NCI-H146 (cell line): ENCODE measurements at places on chromosomes 4 and X.
A peak's percentile ranks its signal among the peaks of the same experiment; 100 is the strongest.

GRCh38 chrX:27583976-27584375, 6.2 kb upstream of the DCAF8L2 start:
- no peak for DNase-seq

GRCh38 chrX:100913111-100913510, 15.6 kb downstream of the XKRX start:
- no peak for DNase-seq

DNA sequence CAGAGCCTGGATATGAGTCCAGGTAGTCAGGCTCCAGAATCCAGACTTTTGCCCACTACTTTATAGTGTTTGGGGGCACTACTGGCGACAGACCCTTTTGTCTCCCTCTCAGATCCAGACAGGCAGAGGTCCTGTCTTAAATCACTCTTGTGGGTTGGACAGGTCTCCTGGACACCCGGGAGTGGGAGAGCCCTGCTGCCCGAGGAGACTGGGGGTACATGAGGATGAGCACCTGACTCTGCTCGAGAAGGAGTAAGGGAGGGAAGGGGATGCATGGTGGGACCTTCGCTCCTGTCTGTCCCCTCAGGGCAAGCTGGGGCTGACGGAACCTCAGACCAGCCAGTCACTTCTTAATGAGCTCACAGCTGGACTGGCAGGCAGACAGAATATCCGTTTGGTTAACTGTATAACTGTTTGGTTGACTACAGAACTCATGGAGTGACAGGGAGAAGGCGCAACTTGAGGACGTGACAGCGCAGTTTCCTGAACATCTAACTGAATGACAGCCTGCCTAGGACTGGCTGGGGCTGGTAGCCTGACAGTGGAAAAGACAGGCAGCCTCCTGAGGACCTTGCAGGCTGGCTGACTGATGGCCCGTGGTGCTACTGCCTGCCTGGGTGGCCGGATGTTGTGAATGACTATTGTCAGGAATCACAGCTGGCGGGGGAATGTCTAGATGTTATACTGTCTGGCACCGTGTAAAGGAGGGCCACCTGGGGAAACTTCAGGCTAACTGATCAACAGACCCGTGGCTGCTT, 1.6 kb upstream of the SUV39H1 start:
- peak; percentile 42 for DNase-seq

DNA sequence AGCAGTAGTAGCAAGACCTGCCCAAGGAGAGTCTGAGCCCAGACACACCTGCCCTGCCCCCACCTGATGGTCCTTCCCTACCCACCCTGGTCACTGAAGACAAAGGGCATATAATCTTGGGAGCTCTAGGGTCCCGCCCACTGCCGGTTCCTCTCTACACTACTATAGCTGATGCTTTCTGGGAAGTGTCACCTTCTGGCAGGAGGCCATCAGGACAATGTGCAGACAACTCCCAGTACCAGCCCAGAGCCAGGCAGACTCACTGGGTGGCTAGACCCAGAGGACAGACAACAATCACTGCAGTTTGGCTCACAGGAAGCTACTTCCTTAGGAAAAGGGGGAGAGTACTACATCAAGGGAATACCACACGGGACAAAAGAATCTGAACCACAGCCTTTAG, 312.7 kb downstream of the SPRY1 start:
- no peak for DNase-seq

DNA sequence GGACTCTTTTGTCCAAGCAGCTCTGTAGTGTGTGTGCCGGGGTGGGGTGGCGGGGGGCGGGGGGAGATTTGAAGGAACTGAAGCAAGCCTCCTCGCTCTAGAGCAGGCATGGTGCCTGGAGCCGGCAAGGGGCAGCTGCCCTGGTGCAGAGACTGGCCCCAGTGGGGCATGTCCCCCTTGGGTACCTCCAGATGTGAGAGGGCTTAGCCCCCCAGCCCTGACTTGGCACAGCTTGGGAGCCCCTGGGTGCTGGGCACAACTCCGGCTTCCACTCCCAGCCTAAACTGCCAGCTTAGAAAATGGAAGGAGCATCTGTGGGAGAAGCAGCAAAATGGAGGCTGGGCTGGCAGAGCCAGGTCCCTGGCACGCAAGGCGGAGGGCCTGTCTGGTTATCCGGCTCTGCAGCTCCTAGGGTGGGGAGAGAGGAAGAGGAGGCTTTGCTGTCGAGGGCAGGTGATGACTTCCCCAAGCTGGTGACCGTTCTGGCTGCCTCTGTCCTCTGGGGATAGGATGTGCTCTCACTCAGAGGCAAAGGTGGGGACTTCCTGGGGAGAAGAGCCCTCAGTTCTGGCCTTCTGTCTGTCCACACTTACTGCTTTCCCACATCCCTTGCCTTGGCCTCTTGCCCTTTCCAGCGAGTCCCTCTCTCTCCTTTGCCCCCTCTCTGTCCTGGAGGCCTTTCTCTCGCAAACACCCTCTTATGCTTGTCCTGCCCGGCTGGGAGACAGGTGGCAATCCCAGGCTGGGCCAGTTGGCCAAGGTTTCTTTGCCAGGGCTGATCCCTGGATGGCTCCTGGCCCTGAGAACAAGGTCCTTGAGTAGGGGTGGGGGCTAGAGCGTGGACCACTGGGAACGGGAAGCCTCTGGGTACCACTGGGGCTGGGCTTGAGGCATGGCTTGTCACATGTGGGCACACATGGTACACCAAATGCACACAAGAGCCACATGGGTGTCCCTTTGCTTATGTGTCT, 2.0 kb downstream of the DLG3 start:
- DNase-seq = no peak

DNA sequence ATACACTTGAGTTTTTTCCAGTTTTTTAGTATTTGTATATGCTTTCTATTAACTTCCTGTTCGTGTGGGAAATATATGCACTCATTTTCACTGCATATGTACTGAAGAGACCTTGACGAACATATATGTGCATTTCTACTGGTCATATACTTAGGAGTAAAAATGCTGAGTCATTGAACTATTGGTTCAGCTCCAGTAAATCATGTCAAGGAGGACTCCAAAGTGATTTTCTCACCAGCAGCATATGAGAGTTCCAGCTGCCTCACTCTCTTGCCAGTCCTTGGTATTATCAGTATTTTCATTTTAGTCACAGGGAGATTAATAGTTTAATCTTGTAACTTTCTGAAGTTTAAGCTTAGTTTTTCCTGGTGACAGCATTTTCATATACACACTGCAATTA, 2750.2 kb downstream of the ARAP2 start:
- DNase-seq = no peak

DNA sequence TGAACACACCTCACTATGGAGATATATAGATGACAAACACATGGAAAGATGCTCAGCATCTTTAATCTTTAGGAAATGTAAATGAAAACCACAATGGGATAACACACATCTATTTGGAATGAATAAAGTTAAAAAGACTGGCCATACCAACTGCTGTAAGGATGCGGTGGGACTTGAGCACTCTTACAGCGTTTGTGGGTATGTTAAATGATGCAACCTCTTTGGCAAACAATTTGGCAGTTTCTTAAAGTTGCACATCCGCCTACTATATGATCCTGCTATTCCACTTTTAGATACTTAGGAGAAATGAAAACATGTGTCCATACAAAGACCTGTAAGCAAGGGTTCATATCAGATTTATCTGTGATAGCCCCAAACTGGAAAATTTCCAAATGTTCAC, 50.7 kb downstream of the MRPL1 start:
- DNase-seq = no peak

GRCh38 chr4:151624626-151625565, 135.9 kb downstream of the GATB start:
- peak; percentile 65 for DNase-seq

DNA sequence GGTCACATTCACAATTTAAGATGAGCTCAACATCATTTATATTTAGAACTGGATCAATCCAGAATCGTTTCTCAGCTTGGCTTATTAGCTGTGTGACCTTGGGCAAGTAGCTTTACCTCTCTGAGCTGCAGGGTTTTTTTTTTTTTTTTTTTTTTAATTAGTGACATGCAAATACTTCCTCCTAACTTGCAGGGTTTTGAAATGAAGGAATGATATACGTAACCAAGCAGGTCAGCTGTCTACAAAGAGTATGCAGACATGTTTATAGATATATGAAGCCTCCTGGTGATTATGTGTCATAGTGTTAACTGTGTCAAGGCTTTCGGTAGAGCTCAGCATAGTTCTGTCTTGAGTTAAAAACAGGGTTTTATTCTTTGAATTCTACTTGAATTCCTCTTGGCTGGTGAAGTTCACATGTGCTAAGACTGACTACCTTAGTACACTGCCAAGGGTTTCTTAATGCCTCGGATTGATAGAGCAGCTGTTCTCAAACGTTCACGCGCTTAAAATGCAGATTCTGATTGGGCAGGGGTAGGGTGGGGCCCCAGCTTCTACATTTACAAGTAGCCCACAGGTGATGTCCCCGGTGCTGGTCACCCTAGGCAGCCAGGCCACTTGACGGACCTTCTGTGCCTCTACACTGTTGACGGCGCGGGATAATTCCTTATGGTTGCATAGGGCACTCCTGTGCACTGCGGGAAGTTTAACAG, 654 bp upstream of the STS start:
- DNase-seq = no peak

GRCh38 chrX:100658941-100659381, 15.0 kb downstream of the SRPX2 start:
- no peak for DNase-seq

- no peak for DNase-seq
These were observed 113.9 kb downstream of the GPR143 start for GRCh38 chrX:9651737-9652136.

DNA sequence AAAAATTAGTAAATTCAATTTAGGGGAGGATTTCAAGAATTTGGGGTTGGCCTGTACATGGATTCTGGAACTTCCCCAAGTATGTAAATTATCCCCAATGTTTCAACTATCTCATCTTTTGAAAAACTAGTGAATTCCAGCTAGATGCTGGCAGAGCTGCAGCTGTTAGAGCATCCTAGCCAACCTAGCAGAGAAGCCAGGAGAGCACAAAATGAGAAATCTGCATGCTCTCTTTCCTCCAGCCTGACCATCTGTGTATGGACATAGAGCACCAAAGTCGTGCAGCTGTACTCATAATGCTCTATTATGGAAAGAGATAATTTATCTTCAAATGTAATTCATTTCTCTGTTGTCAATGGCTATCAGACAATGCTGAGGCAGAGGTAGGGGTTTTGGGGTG, 1217.7 kb downstream of the PCDH19 start:
- no peak for DNase-seq

DNA sequence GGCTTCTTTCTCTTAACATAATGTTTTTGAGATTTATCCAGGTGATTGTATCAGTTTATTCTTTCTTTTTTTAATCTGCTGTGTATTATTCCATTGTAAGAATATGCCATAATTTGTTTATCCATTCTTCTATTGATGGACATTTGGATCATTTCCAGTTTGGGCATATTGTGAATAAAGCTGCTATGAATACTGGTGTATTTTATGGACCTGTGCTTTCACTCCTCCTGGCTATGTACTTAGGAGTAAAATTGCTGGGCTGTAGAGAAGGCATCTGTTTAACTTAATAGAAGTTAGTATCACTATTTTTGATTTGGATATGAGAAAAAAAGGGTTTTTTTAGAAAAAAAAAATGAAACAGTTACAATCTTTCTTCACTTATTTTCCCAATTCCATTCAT, 50.0 kb upstream of the FAM9C start:
- DNase-seq = no peak

DNA sequence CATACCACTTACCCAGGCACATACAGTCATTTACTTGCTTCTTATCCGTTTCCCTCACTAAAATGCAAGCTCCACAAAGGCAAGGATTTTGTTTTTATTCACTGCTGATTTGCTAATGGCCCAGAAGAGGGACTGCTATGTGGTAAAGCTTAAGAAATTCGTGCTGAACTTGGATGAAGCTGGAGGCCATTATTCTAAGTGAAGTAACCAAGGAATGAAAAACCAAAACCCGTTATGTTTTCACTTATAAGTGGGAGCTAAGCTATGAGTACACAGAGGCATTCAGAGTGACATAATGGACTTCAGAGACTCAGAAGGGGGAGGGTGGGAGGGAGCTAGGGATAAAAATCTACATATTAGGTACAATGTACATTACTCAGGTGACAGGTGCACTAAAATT, 47.2 kb downstream of the RAB33B start:
- DNase-seq = no peak

DNA sequence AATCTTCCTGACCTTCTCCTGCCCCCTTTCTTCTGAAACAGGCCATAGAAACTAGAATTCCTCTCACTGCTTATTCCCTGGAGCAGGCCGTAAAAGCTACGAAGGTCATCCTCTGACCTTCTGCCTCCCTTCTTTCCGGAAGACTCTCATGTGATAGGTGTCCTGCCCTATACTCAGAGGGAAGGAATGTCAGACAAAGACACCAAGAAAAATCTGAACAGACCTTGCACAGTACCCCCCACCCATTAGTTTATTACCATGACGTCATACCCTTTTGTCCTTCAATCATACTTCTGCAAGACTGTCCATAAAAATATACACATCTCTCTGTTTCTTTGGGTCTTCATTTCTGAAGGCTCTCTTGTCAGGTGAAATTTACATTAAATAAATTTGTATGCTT, 1523.9 kb downstream of the RPA4 start:
- DNase-seq = no peak

DNA sequence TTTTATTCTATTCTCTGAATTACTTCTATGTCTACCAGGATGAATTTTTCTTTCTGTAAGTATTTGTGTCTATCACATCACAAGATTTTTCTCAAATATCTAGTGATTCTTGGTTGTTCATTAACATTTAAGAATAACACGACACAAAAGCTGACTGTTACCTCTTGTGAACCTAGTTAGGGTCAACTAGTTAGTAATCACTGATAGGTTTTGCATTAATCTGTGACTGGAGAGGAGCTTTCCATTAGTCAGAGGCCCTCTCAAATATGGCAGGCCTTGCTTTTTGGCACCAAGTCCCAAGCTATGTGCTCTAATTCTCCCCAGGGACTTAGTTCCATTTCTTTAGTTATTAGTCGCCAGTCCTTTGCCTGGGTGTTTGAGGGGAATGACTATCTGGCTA, 259.2 kb downstream of the CFAP299 start:
- DNase-seq = no peak

- peak; percentile 39 for DNase-seq
These were observed 574 bp upstream of the MOB1B start for GRCh38 chr4:70901607-70901983.

GRCh38 chr4:7941111-7941964, 1.7 kb upstream of the AFAP1 start:
- no peak for DNase-seq

GRCh38 chr4:157127571-157127970, 51.6 kb downstream of the GLRB start:
- DNase-seq = no peak
